Natural killer cell treated with Interleukin-12 subunit alpha and Interleukin-12 subunit beta and Interleukin-15 and Interleukin-18, amount 100 ng/mL, for 72 hours (primary cell): ENCODE measurements at places on chromosomes 2 and 18. TPM values are rescaled to one million over a fixed set of nuclear protein-coding genes. Genes with fewer than 3 reads are reported as not detected.
A peak's percentile ranks its signal among the peaks of the same experiment; 100 is the strongest.

DNA sequence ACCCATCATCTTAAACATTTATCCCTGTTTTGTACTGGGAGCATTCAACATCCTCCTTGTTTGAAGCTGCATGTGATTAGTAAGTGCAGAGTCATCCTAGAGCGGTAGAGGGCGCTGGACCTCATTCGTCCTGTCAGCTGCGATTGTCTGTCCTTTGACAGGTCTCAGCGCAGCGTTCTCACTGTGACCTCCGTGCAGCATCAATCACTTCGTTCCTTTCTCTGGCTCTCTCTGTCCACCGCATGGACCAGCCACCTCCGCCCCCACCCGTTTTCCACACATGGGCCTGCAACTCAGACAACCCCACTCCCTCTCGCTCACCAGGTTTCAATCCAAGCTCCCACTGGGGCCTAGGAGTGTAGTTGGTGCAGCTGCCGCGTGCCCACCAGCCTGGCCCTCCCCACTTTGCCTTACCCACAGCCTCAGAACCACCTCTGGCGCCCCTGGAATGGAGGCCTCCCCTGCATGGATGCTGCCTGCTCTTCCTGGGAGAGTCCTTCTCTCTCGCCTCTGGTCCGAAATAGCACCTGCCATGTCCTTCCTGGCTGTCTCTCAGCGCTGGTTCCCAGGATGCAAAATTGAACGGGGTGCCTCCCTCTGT, 90.5 kb downstream of the NDUFA10 start:
- peaks cover 7% of the 10 kb centered on the region for H3K4me1 ChIP-seq
- H3K36me3 ChIP-seq, result no peaks in the 10 kb centered on the region
- H3K27me3 ChIP-seq, result peaks cover 5% of the 10 kb centered on the region
- no peak overlapping the region for H3K27ac ChIP-seq
- no peak for DNase-seq

DNA sequence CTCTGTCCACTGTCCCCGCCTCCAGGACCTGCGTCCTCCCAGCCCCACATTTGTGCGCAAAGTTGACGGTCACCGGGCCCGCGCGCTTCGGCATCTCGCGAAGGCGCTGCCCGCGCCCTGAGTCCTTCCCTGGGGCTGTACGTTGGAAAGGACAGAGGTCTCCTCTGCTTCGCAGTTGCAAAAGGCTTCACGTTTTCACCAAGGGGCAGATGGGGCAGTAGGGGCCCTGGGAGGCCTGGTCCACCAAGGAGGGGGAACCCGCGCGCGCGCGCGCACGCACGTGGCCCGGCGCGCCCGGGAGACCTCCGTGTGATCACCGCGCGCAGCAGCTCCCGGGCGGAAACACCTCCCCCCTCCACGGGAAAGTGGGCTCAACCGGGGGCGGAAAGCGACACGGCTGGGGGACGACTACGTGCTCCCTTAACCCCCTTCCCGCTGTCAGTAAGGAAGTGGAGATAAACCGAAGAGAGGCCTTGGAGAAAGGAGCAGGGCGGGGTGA, 21.9 kb downstream of the TEX44 start:
- no peak overlapping the region for H3K27ac ChIP-seq
- H3K36me3 ChIP-seq, result no peaks in the 10 kb centered on the region
- H3K4me1 ChIP-seq, result peaks cover 25% of the 10 kb centered on the region
- no peaks in the 10 kb centered on the region for H3K27me3 ChIP-seq
- no peak for DNase-seq
- peak overlapping the region; percentile 68 for H3K4me3 ChIP-seq

The TSPYL6 gene
- not detected for total RNA-seq

DNA sequence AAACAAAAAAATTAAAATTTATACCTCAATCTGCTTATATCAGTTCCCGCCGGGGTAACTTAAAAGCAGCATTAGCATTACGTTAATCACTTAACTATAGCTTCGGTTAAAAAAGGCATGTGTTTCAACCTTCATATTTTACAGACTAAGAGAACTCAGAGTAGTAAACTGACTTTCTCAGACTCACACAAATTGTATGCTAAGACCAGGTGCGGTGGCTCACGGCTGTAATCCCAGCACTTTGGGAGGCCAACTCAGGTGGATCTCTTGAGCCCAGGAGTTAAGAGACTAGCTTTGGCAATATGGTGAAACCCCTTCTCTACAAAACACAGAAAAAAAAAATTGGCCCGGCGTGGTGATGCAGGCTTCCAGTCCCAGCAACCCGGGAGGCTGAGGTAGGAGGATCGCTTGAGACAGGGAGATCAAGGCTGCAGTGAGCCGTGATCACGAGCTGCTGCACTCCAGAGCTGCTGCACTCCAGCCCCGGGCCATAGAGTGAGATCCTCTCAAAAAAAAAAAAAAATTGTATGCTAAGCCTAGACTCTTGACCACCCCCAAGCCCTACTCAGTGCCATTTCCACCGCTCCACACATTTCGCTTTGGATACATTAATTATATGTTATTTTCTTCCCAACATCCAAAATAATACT, 2.4 kb downstream of the HNRNPLL start:
- H3K27ac ChIP-seq, result peak overlapping the region; percentile 72
- H3K36me3 ChIP-seq, result no peaks in the 10 kb centered on the region
- no peak for DNase-seq
- peaks cover 5% of the 10 kb centered on the region for H3K27me3 ChIP-seq

DNA sequence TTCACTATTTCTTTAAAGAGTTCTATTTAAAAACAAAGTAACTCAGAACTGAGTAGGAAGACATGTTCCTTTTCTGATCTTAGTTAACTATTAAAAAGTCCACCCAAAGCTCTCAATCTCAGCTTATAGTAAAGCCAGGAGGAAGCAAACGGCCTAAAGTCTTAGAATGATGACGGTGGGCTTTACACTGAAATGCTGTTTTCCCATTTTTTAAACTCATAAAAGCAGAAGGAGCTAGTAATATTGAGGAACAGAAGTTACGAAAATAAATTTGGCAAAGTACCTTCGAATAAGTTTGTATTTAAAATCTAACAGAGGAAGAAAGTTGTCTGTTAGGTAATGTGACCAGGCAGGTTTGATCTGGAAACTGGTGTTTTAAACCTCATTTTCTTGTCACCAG, 111.1 kb downstream of the ZNF532 start:
- DNase-seq, result no peak
- H3K36me3 ChIP-seq, result no peaks in the 10 kb centered on the region
- H3K27me3 ChIP-seq, result peaks cover 12% of the 10 kb centered on the region
- H3K27ac ChIP-seq, result no peak overlapping the region
- no peaks in the 10 kb centered on the region for H3K4me1 ChIP-seq

The CNGA3 gene
- total RNA-seq, result not detected

The RESP18 gene
- not detected for total RNA-seq

- H3K27ac ChIP-seq, result peak overlapping the region; percentile 95
- peak overlapping the region; percentile 84 for H3K4me3 ChIP-seq
- no peak for DNase-seq
- peaks cover under 1% of the 10 kb centered on the region for H3K36me3 ChIP-seq
- H3K27me3 ChIP-seq, result no peaks in the 10 kb centered on the region
- H3K4me1 ChIP-seq, result peaks cover 80% of the 10 kb centered on the region
Observed at GRCh38 chr18:2968606-2969005, 44.3 kb downstream of the LPIN2 start.

DNA sequence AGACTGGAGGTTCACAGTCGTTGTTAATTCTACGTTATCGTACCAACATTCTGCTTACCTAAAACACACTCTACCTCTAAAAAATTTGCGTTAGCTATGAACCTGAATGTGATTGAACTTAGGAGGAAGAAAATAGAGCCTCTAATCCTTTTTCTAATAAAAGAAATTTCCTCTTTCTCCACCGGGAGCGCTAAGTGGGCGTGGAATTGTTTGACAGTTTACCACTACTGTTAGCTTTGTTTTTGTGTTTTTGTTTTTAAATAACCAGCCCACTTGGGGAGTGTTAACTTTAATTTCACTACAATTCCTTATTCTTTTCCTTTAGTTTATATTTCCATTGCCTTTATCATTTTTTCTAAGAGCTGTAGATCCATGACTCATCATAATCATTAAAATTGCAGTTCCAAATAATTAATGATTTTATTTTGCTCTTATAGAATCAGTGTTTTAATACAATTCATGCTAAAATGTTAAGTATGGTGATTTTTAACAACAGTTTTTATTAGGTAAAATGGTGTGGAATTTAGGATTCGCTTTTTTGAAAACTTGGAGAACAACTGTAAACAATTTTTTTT, 55.0 kb upstream of the ITM2C start:
- H3K27me3 ChIP-seq, result no peaks in the 10 kb centered on the region
- peaks cover 17% of the 10 kb centered on the region for H3K36me3 ChIP-seq
- no peak for DNase-seq
- no peak overlapping the region for H3K27ac ChIP-seq

DNA sequence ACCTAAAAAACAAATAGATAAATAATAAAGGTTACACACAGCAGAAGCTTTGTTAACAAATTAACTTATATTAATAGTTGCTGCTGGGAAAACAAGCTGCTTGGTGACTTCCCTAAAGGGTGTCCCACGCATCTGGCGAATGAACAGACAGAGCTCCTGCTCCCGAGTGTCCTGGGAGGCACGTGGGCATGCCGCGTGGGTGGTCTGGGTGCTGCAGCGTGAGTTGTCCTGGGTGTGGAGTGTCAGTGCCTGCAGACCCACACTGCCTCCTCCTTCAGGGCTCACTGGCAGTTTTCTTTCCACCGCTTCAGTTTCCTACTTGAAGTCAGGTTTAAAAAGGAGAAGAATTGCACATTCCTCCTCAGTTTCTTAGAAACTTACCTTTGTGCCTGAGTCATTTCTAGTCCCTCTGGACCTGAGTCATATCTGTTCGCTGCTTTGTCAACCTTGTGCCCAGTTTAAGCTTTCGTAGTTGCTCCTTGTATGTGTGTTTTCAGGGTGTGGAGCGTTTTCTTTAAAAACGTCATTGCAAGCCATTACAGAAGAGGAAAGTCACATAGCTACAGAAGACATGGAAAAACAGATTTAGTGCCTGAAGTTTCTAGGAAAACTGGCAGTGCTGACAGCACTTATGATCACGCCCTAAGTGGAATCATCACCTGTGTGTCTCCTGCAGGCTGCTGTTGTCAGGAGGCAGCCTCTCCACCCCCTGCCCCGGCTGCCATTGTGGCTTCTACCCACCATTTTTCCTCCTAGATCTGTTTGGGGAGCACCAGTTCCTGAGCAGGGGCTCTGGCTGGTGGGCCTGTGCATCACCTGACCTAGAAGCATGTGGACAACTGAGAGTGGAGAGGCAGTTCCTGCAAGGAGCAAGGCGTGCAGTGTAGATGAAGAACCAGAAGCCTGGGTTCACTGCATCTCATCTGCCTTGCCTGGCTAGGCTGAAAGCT, 24.5 kb downstream of the IMPA2 start:
- DNase-seq, result no peak
- no peaks in the 10 kb centered on the region for H3K4me1 ChIP-seq
- no peaks in the 10 kb centered on the region for H3K27me3 ChIP-seq
- no peak overlapping the region for H3K27ac ChIP-seq

GRCh38 chr2:161020437-161020836, 139.8 kb upstream of the TANK start:
- no peak overlapping the region for H3K4me3 ChIP-seq
- DNase-seq, result no peak
- no peaks in the 10 kb centered on the region for H3K4me1 ChIP-seq
- no peak overlapping the region for H3K27ac ChIP-seq
- peaks cover 4% of the 10 kb centered on the region for H3K36me3 ChIP-seq

DNA sequence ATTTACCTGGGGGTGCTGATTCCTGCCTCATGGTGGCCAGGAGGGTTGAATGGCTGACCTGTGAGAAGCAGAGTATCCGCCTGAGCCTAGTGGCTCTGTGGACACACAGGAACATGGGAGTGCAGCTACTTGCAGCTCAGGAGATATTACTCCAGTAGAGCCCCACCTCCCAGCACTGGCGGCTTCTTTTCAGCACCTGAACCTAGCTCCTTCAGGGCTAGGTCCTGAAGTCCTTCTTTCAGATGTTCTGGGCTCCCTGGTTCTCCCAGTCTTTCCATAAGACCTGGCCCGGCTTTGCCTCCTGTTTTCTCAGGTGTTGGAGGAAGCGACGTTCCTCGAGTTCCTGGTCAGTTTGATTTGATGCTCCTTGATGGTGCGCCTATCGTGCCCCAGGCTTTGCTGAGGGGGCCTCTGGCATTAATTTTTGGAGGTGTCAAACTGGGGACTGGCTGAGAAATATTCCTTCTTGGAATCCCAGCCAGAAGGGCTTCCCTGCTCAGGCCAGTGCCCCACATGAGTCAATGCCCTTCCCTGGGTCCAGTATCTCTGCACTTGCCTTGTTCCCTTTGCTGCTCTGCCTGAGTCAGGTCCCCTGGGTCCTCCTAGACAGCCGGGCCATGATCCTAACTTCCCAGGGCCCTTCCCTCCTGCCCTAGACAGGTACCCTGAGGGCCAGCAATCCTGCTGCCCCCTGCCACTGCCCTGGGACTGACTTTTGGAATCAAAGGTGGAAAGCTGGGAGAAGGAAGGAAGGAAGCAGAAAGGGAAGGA, 110.7 kb upstream of the HAAO start:
- H3K4me1 ChIP-seq, result no peaks in the 10 kb centered on the region
- no peak overlapping the region for H3K27ac ChIP-seq
- no peak overlapping the region for H3K4me3 ChIP-seq
- H3K27me3 ChIP-seq, result peaks cover 17% of the 10 kb centered on the region
- no peak for DNase-seq

The OTOS gene
- total RNA-seq, result not detected

DNA sequence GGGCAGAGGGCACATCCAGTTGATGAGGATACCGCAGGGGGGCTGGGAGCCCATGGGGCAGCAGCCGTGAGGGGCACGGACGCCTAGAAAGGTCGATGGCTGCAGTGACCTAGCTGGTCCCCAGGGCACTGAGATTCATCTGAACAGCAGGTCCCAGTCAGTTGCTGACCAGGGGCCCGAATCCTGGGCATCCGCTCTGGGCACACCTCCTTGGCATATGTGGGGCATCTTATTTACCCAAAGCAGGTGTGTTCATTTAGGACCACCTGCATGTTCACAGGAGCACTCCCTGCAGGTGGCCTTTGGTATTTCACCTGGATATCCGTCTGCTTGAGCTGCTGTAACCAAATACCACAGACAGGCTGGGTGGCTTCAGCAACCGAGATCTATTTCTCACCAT, 72.0 kb upstream of the ODC1 start:
- no peaks in the 10 kb centered on the region for H3K4me1 ChIP-seq
- no peak for DNase-seq
- no peak overlapping the region for H3K27ac ChIP-seq
- no peak overlapping the region for H3K4me3 ChIP-seq
- no peaks in the 10 kb centered on the region for H3K27me3 ChIP-seq

DNA sequence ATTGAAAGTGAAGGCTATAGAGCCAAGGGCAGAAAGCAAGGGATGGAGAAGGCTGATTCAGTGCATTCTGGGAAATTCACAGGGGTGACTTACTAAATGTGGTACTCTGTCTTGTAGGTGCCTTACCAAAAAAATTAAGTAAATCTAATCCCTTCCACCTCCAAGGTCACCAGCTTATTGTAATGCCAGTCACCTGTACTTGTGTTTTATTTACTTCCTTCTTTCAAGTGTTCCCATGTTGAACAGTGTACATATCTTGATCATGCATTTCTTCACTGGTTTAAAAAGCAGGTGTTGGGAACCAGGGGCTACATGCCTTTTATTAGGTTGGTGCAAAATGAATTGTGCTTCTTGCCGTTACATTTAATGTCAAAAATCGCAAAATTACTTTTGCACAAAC, 137.0 kb upstream of the ARHGAP28 start:
- H3K36me3 ChIP-seq, result no peaks in the 10 kb centered on the region

The EPHA4 gene
- 9.7 TPM for total RNA-seq

The PLCL1 gene
- 0.14 TPM for total RNA-seq

The TDRD15 gene
- 0.07 TPM for total RNA-seq

The MOGAT1 gene
- not detected for total RNA-seq

GRCh38 chr2:99697811-99698568, 208.2 kb upstream of the REV1 start:
- DNase-seq, result no peak
- H3K27me3 ChIP-seq, result peaks cover 3% of the 10 kb centered on the region
- H3K36me3 ChIP-seq, result no peaks in the 10 kb centered on the region
- H3K4me1 ChIP-seq, result no peaks in the 10 kb centered on the region
